ENCODE measurements at places on chromosomes 4 and X.
A peak's percentile ranks its signal among the peaks of the same experiment; 100 is the strongest.

DNA sequence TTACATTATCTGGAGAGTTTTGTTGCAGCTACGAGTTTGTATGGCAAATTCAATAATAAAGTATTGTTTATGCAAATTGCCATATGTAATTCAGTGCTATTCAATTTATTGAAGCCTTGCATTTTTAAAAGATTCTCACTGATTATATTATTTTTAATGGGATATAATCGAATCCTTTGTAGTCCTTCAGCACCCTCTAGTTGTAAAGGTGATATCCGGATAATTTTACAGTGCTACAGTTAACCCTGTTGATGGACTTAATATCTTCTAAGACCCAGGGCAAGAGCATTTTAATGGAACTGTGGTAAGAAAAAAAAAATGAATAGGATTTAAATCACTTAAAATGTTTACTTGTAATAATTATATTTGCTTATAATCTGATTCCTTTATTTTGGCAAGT lies 48.5 kb upstream of the GRIA2 start:
- peak; percentile 26 for DNase-seq

GRCh38 chrX:46236411-46236810 lies 308.8 kb downstream of the ZNF674 start:
- no peak for DNase-seq

GRCh38 chrX:41258871-41259270 lies 75.1 kb upstream of the DDX3X start:
- DNase-seq: peak; percentile 18

DNA sequence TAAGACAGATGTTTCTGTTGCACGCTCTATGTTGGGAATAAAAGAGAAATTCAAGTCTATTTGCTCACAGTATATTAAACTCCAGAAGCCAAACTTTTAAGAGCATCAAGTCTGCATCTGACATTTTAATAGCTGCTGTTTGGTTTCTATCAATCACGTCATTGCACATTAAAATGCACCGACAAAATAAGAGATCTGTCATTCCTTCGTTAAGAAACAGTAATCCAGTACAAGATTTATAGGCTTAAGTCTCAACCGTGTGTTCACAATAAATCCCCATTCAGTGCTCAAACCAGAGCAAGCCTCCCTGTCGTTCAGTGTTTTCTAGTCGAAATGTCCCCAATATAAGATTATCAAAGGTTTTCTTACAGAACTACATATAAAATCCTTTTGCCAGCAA lies 89.0 kb upstream of the BMPR1B start:
- no peak for DNase-seq

DNA sequence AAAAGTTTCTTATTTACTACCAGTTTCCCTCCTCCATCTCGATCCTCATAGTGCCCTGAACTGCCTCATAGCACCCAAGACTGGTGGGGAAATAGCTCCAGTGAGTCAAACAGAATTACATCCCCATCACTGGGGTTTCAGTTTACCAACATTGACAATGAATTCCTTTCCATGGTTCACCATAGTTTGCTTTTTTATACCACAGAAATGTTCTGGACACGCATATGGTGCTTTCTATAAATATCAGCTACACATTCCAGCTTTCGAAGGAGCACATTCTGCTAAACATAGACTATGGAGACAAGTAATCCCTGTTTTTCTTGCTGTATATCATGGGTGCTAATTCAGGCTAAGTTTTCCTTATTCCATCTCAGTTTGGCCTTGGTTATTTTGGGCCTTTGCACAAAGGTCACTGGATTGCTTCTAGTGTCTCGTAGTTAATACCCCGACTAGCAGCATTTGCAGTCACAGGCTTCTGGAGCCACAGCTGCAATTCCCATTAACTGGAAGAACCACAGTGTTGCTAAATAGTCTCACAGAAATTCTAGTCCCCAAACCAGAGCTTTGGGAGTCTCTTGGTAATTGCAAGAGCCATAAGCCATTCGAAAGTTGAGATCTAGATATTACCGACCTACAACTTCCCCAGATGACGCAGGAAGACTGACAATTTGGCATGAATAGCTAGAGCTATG lies 53.4 kb upstream of the TRPC3 start:
- DNase-seq: peak; percentile 16

DNA sequence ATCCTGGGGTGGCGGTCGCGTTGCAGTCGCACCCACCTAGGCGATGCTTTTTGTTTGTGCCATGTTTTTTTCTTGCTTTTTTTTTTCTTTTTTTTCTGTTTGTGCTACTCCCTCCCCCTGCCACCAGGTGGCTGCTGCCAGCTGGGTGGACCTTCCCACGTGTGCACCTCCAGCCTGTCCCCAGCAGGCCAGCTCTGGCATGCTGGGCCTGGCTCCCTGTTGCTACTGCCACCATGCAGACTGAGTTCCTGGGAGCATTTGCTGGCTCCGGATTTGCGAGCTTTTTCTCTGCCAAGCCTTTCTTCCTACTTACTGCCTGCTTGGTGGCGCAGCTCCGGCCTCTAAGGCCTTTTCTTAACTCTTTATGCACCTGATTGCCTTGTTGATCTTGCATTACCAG lies 161.2 kb upstream of the WDFY3 start:
- DNase-seq: peak; percentile 49

Data from fibroblast of pulmonary artery (primary cell).